C1 segment of cervical spinal cord (tissue), 14 donors: ENCODE measurements at places on chromosomes 1 and 21.

- no peak for DNase-seq
These were observed 1225.8 kb upstream of the PRMT6 start for GRCh38 chr1:105830571-105831146.

GRCh38 chr1:26784023-26784871, 3.5 kb upstream of the PIGV start:
- DNase-seq, result no peak

- no peak for DNase-seq
These were observed 50.1 kb upstream of the RHOU start for GRCh38 chr1:228685081-228685660.

DNA sequence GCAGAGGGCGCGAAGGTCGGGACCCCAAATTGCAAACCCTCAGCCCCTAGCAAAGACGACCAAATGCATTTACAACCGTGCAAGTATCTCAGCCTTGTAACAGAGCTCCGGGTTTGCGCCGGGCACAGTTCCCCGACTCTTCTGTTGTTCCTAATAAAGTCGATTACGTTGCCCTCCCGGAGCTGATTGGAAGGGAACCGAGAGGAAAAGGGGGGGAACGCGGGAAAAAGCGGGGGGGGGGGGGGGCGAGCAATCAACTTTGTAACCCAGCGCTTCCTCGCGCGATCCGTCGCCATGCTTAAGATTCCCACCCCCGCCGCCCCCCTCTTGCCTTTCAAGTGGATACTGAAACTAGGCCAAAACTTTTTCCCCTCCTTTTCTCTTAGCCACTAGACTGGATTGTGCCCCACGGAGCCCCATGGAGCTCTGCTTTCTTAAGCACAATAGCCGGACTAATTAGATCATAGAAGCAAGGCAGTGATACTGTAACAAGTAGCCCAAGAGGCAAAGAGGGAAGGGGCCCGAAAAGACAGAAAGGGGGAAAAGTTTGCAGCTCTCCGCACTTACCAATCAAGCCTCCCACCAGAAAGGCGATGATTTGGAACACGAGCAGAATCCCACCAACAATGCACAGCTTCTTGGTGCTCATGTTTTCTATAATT, 565 bp downstream of the WLS start:
- DNase-seq, result no peak

DNA sequence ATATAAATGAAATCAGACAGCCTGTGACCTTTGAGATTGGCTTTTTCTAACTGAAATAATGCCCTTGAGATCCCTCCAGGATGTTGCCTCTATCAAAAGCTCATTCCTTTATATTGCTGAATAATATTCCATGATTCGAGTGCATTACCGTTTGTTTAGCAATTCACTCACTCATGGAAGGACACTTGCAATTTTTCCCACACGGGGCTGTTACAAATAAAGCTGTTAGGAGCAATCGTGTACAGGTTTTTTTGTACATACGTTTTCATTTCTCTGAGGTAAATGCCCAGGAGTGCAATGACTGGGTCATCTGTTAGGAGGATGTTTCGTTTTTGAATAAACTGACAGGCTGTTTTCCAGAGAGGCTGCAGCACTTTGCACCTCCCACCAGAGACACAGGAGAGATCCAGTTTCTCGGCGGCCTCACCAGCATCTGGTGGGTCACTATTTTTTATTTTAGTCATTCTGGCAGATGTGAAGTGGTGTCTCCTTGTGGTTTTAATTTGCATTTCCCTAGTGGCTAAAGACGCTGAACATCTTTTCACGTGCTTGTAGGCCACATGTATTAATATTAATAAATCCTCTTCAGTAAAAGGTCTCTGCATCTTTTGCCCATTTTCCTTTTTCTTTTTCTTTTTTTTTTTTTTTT, 11.0 kb downstream of the PRDM15 start:
- no peak for DNase-seq

DNA sequence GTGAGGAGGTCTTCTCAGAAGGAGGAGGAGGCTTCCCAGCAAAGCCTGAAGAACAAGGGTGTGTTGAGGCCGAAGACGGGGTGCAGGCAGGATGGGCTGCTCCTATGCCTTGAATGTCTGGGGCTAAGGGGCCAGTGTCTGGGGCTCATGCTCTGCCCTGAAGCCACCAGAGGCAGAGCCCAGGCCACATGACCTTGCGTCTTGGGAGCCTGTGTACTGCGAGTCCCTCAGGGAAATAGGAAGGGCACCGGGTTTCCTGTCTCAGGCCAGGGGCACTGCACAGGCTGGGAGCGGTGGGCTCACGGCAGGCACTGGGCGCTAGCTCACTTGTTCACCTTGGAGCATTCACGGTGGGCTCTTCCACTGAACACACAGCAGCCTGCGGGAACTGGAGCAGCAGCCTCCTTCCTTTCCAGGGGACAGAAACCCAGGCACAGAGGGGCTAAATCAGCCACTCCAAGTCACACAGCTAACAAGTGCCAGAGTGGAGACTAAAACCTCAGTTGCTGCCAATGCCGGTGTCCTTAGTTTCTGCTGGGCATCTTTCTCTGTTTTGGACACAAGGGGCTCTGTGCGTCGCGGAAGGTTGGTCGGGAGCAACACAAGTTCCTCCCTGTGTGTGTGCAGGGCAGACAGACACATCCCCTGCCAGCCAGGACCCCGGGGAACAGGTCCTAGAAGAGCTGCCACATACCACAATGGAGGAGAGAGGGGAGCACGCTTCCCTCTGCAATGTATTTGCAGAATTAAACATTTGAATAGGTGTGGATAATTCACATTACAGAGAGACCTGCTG, 104.8 kb upstream of the C1orf174 start:
- no peak for DNase-seq

DNA sequence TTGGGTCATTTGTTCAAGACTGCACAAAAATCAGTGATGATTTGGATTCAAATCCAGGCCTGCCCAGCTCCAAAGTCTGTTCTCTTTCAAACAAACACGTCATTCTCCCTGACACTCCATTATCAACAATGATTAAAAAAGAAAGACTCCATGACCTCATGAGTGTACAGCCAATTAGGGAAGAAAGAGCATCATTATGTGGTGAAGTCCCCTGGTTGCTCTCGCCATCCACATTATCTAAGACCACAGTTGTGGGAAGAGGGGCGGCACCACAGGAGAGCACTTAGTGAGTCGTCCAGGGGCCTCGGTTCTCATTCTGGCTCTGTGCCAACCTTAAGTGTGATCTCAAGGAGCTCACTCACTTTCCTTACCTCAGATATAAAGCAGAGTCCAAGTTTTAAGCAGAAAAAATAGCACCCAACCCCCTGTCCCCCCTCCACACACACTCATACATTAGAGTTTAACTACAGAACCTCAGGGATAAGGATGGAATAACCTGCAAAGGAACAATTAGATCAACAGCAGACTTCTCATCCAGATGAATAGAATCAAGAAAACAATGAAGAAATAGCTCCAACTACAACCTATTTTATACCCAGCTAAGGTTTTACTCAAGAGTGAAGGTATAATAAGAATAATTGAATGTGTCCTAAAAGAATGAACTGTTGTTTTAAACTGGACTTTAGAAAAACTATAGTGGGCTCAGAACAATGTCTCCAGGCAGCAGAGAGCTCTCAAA, 47.8 kb downstream of the COL6A1 start:
- no peak for DNase-seq

GRCh38 chr21:39979321-39979720, 112.1 kb downstream of the PCP4 start:
- no peak for DNase-seq

DNA sequence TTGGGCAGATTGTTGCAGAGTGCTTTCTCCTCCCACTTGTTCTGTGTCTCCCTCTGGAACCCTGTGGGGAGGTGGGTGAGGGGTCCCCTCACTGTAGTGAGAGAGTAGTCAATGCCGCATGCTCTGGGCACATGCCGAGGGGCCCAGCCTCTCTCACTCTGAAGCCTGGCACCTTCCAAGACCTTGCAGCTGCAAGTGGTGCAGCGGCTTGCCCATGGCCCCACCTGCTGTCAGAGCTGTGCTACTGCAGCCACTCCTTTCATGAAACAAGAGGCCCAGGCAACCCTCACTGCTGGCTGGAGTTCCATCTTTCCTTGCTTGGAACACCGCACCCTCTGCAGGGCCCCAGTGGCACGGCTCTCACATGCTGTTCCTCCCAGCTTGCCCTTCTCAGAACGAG, 58.4 kb upstream of the COL6A1 start:
- DNase-seq, result no peak

- no peak for DNase-seq
These were observed 175.1 kb downstream of the MATN1 start for GRCh38 chr1:30548294-30548693.

GRCh38 chr1:215095524-215095923, 13.0 kb downstream of the KCNK2 start:
- DNase-seq, result no peak

- no peak for DNase-seq
These were observed 4.3 kb downstream of the ADAMTSL4 start for GRCh38 chr1:150553392-150554085.

DNA sequence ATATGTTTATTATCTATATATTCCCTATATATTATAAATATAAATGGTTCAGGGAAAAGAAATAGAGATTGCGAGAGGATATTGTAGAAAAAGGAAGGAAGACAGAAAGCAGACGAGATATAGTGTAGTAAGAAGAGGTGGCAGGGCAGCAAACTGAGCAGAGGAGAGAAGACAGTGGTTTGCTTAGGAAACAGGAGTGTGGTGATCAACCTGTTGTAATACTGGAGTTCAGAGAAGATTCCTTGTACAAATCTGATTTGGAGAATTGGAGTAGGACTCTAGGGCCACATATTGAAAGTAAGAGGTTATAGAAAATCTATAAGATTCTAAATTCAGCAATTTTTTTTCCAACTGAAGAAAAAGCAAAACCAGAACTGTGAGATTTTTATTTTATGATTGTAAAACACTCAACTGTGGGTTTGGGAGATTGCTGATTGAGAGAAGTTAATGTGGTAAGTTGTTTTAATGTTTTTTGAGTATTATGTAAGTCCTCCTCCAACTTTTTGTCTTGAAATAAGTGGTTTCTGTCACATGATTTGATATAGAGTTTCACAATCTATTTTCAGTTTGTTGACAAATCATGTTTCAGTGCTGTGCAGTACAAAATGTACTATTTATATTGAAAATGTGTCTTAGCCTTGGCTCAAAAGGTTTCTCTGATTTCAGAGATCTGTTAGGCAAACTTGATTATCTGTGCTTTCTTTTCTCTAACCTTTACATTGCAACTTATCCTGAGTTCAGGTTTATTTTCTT, 9.6 kb upstream of the AMY2B start:
- no peak for DNase-seq

- no peak for DNase-seq
These were observed 62.8 kb downstream of the SLX9 start for GRCh38 chr21:45002381-45003204.

DNA sequence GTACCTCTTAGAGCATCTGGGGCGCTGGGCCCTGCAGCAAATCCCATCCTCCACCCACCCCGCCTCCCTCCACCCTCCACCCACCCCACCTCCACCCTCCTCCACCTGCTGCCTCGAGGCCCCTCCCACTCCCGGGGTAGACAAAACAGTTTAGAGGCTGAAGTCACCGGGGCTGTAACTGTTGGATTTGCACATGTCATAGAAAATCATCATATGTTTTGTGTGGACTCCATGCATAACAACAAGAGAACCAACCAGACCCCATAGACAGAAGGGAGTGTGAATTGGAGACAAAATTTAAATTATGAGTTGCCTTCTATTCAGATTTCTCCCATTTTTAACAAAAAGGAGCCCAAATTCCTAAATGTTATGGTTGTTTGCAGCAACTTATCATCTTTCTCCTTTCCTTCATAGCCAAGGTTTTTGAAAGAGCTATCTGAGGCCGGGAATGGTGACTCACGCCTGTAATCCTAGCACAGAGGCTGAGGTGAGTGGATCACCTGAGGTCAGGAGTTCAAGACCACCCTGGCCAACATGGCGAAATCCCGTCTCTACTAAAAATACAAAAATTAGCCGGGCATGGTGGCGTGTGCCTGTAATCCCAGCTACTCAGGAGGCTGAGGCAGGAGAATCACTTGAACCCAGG, 28.2 kb upstream of the LGALS8 start:
- no peak for DNase-seq
